ENCODE measurements at places on chromosomes 5 and 9. TPM values are rescaled to one million over a fixed set of nuclear protein-coding genes. Genes with fewer than 3 reads are reported as not detected.

CYLC2 gene
- total RNA-seq = not detected

FBLL1 gene
- total RNA-seq = not detected

PAPPA gene
- 0.44 TPM for total RNA-seq

OTP gene
- total RNA-seq = not detected

FBXL7 gene
- not detected for total RNA-seq

PCDHB9 gene
- 7.3 TPM for total RNA-seq

PDE6A gene
- total RNA-seq = not detected

PNPLA7 gene
- not detected for total RNA-seq

FBN2 gene
- total RNA-seq = 4.4 TPM

LOX gene
- not detected for total RNA-seq

DOK3 gene
- total RNA-seq = 0.85 TPM

RNF180 gene
- total RNA-seq = not detected

BAAT gene
- total RNA-seq = not detected

ADAMTSL1 gene
- not detected for total RNA-seq

PCDHB12 gene
- not detected for total RNA-seq

SLC45A2 gene
- 0.17 TPM for total RNA-seq

HDHD3 gene
- 26.1 TPM for total RNA-seq

CATSPER3 gene
- total RNA-seq = not detected

TENT4A gene
- 4.9 TPM for total RNA-seq

ZFP37 gene
- 5.4 TPM for total RNA-seq

FGF10 gene
- total RNA-seq = not detected

PTPRD gene
- total RNA-seq = 15.0 TPM

GRXCR2 gene
- not detected for total RNA-seq

CEP72 gene
- 13.9 TPM for total RNA-seq

CDC37L1 gene
- 20.7 TPM for total RNA-seq

CCDC192 gene
- not detected for total RNA-seq

TNFAIP8 gene
- 39.4 TPM for total RNA-seq

F2RL1 gene
- 162 TPM for total RNA-seq

C5orf15 gene
- total RNA-seq = 90.7 TPM

AGXT2 gene
- not detected for total RNA-seq

WDR38 gene
- 0.62 TPM for total RNA-seq

ADGRD2 gene
- total RNA-seq = not detected

CNTNAP3 gene
- 18.0 TPM for total RNA-seq

NTRK2 gene
- total RNA-seq = not detected

DPH7 gene
- 46.2 TPM for total RNA-seq

SPAAR gene
- 2.6 TPM for total RNA-seq

LRRC19 gene
- total RNA-seq = not detected

ECM2 gene
- total RNA-seq = not detected

IL3 gene
- not detected for total RNA-seq

SPATA31A3 gene
- 0.20 TPM for total RNA-seq

DCAF10 gene
- total RNA-seq = 7.6 TPM

DEPDC1B gene
- total RNA-seq = 223 TPM

KCNV2 gene
- total RNA-seq = not detected

RNF183 gene
- not detected for total RNA-seq

DNAI1 gene
- not detected for total RNA-seq

GABRA6 gene
- total RNA-seq = not detected

All from G401 (cell line).